ENCODE measurements at places on chromosomes 5 and 9. TPM values are rescaled to one million over a fixed set of nuclear protein-coding genes. Genes with fewer than 3 reads are reported as not detected.

Gene MOB3B
- total RNA-seq: 0.56 TPM

- no peak for DNase-seq
Observed at GRCh38 chr9:68842568-68842967, 137.5 kb downstream of the PIP5K1B start.

Gene CAST
- 166 TPM for total RNA-seq

Gene LCN12
- total RNA-seq: 2.2 TPM

Gene STPG3
- not detected for total RNA-seq
